Activated CD4-positive, CD25-positive, alpha-beta regulatory T cell treated with anti-CD3 and anti-CD28 coated beads, Interleukin-2, amount 50 U/mL, for 24 hours (primary cell): ENCODE measurements at places on chromosomes 3 and 15.

DNA sequence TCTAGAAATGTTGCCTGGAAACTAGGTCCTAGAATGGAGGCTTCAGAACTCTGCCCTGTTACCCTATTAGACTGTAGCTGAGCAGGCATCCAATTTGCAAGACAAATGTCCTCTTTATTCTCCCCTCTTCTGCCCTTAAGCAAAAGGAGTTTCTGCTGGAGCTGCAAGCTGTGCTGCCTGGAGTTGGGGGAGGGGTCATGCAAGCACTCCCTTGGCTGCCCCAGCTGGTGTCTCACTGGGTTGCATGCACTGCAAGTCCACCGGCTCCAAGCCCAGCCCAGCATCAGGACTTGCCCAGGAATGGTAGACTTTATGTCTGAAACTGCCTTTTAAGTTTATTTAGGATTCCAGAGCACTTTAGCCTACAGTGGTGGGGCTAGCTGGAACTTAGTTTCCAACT lies 15.7 kb upstream of the RBP2 start:
- ATAC-seq = no peak

DNA sequence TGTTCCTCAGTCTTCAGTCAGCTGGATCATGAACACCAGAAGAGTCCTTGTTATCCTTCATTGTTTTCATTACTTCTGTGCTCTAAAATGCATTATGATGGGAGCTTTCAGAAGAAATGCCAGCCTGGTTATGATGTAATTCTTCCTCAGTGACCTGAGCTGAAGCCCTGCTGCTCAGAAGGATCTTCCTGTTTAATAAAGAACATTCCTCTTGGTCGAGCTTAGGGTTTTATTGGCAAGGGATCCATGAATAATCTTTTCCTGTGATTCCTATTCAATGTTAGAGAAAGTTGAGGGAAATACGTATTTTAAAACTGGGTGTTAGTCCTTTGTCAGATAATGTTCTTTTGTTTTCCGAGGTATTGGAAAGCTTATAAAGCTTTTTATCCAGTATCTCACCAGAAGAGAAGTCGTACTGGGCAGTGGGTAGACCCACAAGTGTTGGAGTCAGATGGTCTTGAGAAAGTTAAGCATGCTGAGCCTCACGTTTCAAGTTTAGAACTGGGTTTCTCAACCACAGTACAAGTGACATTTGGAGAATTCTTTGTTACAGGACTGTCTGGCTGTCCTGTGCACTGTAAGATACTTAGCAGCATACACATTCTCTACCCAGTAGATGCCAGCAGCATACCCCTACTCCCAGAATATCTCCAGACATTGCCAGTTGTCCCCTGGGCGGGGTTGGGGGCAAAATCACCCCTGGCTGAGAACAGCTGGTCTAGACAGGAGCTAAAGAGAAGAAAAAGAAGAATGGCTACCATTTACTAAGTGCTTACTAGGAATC lies 212.3 kb upstream of the BHLHE40 start:
- no peak for ATAC-seq

DNA sequence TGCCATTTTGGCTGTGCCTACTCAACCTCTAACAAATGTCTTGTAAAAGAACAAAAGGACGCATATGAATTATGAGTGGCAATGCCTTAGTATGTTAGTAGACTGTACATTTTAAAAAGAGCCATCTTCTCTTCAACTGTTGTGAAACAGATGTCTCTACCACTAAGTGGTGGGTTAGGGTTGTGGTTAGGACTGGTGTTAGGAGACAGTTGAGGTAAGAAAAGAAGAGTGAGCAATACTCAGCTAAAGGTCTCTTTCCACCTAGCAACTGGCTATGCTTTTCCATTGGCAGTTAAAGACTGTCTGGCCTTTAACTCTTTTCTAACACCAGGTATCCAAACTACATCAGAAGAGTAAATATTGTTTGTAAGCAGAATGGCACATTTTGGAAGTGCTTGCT lies 221.7 kb upstream of the TBC1D5 start:
- ATAC-seq = no peak

- no peak for ATAC-seq
Measured at GRCh38 chr3:87973906-87974305, 84.9 kb downstream of the CGGBP1 start.

GRCh38 chr3:135228201-135228600 lies 433.1 kb downstream of the EPHB1 start:
- no peak for ATAC-seq
